Activated CD8-positive, alpha-beta memory T cell treated with anti-CD3 and anti-CD28 coated beads for 4 hours (primary cell): ENCODE measurements at places on chromosomes 13 and 19.

DNA sequence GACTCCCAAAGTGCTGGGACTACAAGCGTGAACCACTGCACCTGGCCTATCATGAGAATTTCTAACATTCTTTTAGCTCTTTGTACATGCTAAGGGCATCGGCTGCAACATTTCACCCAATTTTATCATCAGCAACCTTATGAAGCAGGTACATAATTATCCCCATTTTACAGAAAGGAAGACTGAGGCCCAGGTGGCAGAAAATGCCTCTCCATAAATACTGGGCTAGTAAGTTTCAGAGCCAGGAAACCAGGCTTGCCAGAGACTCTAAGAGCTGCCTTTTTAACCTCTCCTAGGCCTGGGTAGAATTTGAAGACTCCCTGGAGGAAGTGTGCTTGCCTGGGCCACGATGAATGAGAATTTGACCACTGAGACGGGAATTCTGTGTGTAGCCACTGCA, 2.2 kb downstream of the ERCC2 start:
- DNase-seq = no peak

GRCh38 chr13:95160112-95160906, 140.9 kb downstream of the ABCC4 start:
- DNase-seq = no peak

GRCh38 chr19:11191273-11191755, 6.0 kb downstream of the KANK2 start:
- DNase-seq = no peak

GRCh38 chr13:111577956-111578605, 257.6 kb downstream of the TEX29 start:
- no peak for DNase-seq

- no peak for DNase-seq
Measured at GRCh38 chr19:8367327-8368001, 3.5 kb downstream of the ANGPTL4 start.

GRCh38 chr19:35328851-35329285, at the start of gene CD22:
Gene CD22 (plus strand): TSS chr19:35329187. CDS start chr19:35332041, 2,854 bp downstream.
- DNase-seq = no peak

- DNase-seq = no peak
Measured at GRCh38 chr19:35216016-35216832, 12.3 kb downstream of the FAM187B start.

- peak; percentile 98 for DNase-seq
Measured at GRCh38 chr19:35931161-35931873, 4.9 kb upstream of the LRFN3 start.

DNA sequence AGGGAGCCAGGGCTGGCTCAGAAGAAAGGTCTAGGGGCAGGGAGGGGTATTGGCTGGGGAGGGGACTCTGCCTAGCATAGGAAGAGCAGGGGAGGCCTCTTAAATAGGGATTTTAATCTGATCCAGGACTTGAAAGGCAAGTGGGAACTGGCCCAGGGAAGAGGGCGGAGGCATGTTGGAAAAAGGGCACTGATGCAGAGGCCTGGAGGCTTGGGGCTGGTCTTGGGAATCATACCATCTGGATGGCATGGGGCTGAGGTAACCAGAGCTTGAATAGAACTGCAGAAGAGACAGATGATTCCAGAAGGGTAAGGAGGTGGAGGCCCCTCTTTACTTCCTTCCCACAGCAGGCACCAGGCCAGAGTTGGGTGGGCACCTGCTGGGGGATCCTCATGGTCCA, 29.1 kb downstream of the CERS4 start:
- DNase-seq = no peak

DNA sequence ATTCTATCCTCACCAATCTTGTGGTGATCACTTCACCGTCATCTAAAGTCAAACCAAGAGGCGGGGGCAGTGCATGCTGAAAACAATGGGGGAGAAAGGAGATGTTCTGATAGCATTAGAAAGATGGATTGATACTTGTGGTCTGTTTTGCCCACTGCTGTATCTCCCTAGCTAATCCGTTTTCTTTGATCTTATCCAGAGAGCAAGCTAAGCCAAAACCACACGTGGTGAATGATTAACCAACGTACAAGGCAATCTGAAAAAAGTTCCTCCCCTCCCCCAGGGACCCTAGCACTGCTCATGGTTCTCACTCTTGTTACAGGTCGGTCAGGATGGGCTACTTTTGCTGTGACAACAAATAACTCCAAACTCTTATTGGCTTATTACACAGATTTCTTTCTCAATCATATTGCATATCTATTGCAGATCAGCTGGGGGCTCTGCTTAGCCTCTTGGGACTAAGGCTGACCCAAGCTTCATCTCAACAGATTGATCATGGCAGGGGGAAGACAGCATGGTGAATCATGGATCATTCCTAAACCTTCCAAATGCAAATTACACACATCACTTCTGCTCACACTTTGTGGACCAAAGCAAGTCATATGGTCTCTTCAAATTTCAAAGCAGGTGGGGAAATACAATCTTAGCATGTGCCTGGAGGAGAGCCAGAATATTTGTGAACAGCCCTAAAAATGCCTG, 11.9 kb upstream of the C13orf42 start:
- DNase-seq = no peak

- peak; percentile 61 for DNase-seq
Measured at GRCh38 chr19:40974633-40975037, 16.4 kb upstream of the CYP2B6 start.

- DNase-seq = no peak
Measured at GRCh38 chr13:66159511-66159910, 1070.6 kb downstream of the PCDH9 start.

- DNase-seq = no peak
Measured at GRCh38 chr19:23523863-23524262, 128.6 kb upstream of the ZNF91 start.

DNA sequence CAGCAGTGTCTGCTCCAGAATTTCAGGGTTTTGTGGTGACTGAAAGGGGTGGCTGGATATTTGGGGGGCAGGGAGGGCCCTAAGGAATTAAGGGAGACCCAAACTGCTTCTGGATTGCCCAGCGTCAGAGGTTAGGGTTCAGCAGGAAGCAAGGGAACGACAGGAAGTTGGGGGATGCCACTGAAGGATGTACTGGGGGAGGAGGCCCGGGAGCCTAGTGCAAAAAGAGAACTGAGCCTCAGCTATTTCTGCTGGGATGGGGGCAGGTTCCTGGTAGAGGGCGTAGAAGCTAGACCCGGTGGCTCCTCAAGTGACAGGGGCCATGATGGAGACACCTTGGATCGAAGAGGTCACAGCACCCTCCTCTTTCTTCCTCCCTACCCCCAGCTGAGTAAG, 1.1 kb downstream of the CYP2S1 start:
- no peak for DNase-seq

GRCh38 chr19:7981199-7981598, 24.2 kb downstream of the ELAVL1 start:
- DNase-seq = no peak

DNA sequence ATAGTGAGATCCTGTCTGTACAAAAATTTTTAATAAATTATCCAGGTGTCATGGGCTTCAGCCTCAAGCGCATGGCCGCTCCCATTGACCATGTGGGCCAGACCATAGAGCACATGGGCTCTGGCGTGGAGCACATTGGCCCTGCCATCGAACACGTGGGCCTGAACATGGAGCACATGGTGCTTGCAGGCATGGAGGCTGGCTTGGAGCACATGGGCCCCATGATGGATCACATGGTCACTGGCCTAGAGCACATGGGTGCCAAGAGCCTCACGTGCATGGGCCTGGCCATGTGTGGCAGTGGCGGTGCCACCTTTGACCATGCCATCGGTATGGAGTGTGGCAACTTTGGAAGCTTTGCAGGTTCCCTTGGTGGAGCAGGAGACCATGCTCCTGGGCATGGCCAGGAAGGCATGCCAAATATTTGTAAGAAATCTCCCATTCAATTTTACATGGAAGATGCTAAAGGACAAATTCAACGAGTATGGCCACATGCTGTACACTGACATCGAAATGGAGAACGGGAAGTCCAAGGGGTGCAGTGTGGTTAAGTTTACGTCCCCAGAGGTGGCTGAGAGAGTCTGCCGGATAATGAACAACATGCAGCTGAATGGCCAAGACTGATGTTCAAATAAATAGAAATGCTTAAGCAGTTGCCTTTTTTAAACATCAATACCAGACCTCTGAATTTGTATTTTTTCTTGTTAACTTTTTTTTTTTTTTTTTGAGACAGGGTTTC, 21.3 kb upstream of the SLC1A5 start:
- no peak for DNase-seq
